ENCODE measurements at places on chromosomes 12 and 14. TPM values are rescaled to one million over a fixed set of nuclear protein-coding genes. Genes with fewer than 3 reads are reported as not detected.

DNA sequence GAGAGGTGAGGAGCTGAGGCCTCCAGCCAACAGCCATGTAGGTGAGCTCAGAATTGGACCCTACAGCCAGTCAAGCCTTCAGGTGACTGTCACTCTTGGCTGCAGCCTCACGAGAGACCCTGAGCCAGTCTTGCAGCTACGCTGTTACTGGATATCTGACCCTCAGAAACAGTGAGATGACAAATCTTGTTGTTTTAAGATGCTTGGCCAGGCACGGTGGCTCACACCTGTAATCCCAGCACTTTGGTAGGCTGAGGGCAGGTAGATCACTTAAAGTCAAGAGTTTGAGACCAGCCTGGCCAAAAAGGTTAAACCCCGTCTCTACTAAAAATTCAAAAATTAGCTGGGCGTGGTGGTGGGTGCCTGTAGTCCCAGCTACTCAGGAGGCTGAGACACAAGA lies 6.2 kb downstream of the PLEK2 start:
- no peak overlapping the region for H3K4me3 ChIP-seq
- no peaks in the 10 kb centered on the region for H3K36me3 ChIP-seq
- H3K4me1 ChIP-seq: no peaks in the 10 kb centered on the region

DNA sequence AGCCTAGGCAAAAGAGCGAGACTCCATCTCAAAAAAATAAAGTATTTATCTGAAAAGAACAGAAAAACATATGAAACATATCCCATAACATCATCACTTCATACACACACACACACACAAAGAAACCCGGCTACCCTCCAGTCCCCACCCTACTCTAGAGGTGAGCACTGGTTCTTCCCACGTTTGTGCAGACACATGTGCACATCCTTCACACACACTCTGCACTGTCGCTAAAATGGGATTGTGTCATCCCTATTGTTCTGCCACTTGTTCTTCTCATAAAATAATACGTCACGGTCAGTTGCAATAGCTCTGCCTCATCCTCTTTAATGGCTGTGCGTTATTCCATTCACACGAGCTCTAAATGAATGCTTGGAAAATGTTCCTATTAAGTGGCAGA lies 85.9 kb upstream of the ANO2 start:
- H3K4me1 ChIP-seq: no peaks in the 10 kb centered on the region
- H3K27me3 ChIP-seq: peaks cover 10% of the 10 kb centered on the region
- no peaks in the 10 kb centered on the region for H3K36me3 ChIP-seq

GRCh38 chr12:11687528-11687927 lies 38.1 kb downstream of the ETV6 start:
- no peaks in the 10 kb centered on the region for H3K27me3 ChIP-seq
- DNase-seq: no peak
- no peak overlapping the region for H3K4me3 ChIP-seq
- H3K4me1 ChIP-seq: peaks cover 8% of the 10 kb centered on the region

- H3K36me3 ChIP-seq: no peaks in the 10 kb centered on the region
- DNase-seq: no peak
- H3K4me3 ChIP-seq: no peak overlapping the region
- no peaks in the 10 kb centered on the region for H3K4me1 ChIP-seq
- H3K27me3 ChIP-seq: peaks cover 11% of the 10 kb centered on the region
- H3K27ac ChIP-seq: no peak overlapping the region
Measured at GRCh38 chr14:58701604-58702003, 63.8 kb downstream of the DACT1 start.

LUM gene
- total RNA-seq: not detected

PROX2 gene
- total RNA-seq: not detected

Data from activated CD4-positive, alpha-beta memory T cell treated with anti-CD3 and anti-CD28 coated beads, Interleukin-2, amount 10 ng/mL, durations not matched to agents 7 days and 5 days (primary cell).